ENCODE measurements at places on chromosomes 6 and 20.
A peak's percentile ranks its signal among the peaks of the same experiment; 100 is the strongest.

DNA sequence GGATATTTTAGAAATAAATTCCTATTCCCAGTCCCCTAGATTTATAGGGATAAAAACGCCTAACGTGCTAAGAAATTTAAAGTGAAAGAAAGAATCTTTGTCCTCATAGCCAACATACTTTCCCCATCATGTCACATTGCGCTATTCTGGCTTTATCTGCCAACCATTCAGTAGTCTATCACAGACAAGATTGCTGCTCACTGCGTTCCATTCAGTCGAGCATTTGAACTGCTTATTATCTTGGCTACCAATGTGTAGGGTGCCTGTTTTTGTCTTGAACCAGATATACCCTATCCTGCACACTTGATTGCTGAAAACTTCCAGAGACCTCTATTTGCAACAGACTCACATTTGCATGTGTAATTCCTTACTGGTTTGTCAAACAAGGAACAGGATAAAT is 751.5 kb downstream of the EPHA7 start:
- no peak for DNase-seq

GRCh38 chr6:118277631-118278030 is 270.5 kb upstream of the PLN start:
- DNase-seq = no peak

DNA sequence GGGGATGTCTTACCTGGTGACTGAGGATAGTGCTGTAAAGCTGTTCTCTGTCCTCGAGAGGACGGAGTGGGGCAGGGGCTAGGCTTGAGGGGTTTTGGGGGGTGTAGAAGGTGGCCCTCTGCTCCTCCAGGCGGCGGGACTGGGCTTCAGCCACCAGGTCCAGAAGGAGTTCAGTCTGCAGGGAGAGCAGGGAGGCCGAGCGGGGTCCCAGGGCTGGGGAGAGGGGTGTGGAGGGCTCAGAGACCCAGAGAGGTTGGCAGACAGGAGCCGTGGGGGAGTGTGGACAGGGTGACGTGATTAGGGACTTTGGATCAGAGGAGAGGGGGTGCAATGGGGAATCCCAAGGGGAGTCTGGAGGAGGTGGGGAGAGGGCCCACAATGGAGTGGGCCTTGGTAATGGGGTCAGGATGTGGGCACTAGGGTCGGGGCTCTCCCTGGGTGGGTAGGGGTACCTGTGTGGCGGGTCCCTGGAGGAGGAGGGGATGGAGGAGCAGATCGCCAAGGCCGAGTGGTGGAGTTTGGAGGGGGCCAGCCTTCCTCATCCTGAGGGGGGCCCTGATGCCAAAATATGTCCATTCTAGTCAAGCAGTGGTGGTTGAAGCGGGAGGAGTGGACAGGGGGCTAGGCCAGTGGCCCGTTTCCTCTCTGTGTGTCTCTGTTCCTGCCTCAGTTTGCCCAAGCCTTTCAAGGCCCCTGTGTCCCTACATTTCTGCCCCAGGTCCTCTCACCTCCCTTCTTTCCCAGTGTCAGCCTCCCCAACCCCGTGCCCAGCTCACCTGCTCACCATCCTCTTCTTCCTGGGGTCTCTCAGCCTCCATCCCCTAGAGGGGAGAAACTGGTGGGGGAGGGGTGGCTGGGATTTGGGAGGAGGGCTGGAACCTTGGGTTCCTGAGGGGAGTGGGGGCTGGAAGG is 491 bp downstream of the GPSM3 start:
- no peak for DNase-seq

- DNase-seq = no peak
These were observed 76.0 kb downstream of the THBS2 start for GRCh38 chr6:169177516-169178166.

DNA sequence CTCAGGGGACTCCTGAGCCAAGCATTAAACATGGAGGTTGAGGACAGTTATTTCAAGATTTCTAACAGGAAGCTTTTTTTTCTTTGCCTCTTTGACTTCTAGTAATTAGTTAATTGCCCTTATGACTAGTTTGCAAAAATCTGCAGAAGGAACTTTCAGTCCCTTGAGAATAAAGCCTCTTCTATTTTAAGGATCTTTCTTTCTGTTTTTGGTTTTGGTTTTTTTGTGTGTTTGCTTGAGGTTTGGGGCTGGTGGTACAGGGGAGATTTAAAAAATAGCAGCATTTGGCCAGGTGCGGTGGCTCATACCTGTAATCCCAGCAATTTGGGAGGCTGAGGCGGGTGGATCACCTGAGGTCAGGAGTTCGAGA is 259.3 kb downstream of the BMP7 start:
- DNase-seq = peak; percentile 28

DNA sequence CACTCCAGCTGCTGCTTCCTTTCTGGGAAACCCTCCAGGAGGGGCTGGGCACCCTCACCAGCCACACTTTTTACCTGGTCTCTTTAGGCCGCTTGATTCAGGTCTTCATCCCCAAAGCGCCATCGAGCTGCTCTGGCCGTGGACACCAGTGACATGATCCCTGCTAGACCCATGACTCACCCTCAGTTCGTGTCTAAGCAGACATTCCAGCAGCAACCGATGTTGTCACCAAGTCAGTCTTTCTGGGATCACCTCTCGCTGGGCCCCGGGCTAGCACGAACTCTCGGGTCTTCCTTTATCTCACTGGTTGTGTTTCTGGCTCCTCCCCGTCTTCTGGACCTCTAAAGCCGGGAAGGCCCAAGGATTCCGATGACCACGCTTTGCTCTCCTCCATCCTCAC is 43.0 kb upstream of the GPR31 start:
- DNase-seq = no peak

- DNase-seq = no peak
These were observed 21.9 kb upstream of the CD2AP start for GRCh38 chr6:47455533-47456209.

GRCh38 chr20:59751075-59751711 is 146.9 kb downstream of the PHACTR3 start:
- DNase-seq = peak; percentile 82

DNA sequence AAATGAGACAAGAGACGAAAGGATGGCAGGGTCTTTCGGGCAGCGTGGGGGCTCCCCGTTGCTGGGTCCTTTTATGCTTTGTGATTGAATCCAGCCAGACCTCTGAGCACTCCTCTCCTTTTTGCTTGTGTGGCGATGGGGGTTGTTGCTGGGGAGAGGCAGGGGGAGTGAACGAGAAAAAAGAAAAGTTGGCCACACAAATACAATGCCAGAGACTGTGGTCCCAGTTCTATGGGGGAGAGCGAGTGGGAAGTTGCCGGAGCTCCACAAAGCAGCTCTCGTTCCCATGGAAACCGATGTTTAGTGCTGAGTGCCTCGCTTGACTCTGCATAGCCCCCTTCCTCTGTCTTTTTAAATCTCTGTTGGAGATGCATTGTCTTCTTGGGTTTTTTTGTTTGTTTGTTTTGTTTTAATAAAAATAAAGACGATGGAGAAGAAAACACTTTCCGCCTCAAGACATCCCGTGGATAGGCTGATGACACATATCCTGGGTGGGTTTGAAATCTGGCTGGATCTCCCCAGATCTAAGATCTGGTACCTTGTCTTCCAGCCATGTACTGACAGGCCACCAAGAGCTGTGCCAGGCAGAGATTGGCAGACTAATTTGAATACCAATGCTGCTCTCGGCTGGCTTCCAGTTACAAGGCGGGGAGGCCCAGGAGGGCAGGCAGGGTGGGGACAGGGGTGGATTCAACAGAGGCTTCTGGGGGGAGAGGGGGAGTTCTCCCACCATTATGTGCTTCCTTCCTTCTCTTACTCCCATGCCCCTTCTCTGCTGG is 529.3 kb downstream of the QKI start:
- DNase-seq = no peak

DNA sequence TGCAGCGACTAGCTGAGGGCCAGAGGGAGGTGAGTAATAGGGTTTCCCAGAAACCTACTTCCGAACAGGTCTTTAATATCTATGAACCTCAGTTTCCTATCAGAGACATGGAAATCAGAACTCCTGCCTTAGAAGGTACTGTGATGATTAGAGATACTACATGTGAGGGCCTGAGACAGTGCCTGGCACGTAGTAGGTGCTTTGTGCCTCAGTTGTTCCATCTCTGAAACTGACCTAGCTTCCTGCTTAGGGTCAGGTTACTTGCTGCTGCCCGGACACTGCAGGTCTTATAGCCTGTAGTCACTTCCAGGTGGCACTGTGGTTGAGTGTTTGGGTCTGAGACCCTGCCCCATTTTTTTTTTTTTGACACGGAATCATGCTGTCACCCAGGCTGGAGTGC is 20.9 kb downstream of the RAB44 start:
- DNase-seq = no peak
